ENCODE measurements at places on chromosomes 2 and 18. TPM values are rescaled to one million over a fixed set of nuclear protein-coding genes. Genes with fewer than 3 reads are reported as not detected.

OTOF gene
- total RNA-seq: not detected

CREG2 gene
- total RNA-seq: 2.2 TPM

G6PC2 gene
- total RNA-seq: not detected

DSG1 gene
- not detected for total RNA-seq

TWIST2 gene
- total RNA-seq: 2.6 TPM

SKA1 gene
- 18.9 TPM for total RNA-seq

DNER gene
- total RNA-seq: 14.6 TPM

CACNB4 gene
- total RNA-seq: 4.1 TPM

Measured in H1 (cell line).